Hematopoietic multipotent progenitor cell treated with erythropoietin and hydrocortisone succinate and interleukin-3 and kit ligand, for 6 days (in vitro differentiated cells): ENCODE measurements at places on chromosomes 7 and 10.

GRCh38 chr7:44750921-44751571, 2.4 kb downstream of the ZMIZ2 start:
- no peak for DNase-seq

GRCh38 chr7:98470485-98471240, 69.8 kb upstream of the BAIAP2L1 start:
- peak; percentile 47 for DNase-seq

- DNase-seq = no peak
Observed at GRCh38 chr10:4101918-4102654, 317.1 kb upstream of the KLF6 start.

- DNase-seq = peak; percentile 1
Observed at GRCh38 chr7:49703337-49703736, 70.1 kb upstream of the VWC2 start.

DNA sequence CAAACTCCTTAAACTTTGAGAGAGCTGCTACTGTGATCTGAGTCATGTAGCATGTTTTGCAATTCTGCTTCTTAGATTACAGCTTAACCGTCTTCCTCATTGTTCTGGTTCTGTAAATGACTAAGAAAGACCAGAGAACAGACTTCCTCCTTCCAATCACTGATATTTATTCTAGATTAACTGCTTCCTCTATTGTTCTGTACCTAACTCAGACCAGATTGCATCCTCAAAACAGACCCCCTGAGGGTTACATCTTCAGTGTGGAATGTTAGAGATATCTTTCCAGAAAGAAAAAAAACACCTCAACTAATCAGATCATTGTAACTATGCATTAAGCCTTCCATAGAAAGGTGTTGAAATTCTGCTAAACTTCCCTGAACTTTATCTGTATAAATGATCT, 5.7 kb upstream of the PIP start:
- peak; percentile 67 for DNase-seq

DNA sequence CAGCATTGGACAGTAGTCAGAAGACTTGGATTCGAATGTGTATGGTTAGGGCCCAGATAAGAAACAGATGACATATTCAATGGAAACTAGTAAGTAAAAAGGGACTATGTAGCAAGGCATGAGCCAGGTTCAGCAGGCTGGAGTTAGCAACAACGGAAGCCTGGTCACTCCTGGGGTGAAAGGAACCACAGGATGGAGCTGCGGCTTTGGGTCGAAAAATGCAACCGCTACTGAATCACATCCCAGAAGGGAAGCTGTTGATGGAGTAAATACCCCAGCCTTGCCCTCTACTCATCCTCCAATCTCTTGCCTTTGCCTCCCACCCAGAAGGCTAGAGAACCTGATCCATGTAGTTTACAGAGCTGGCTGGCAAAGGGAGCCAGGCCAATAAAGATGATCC, 37.5 kb upstream of the EGR2 start:
- peak; percentile 5 for DNase-seq

GRCh38 chr7:143953421-143953820, 1.2 kb upstream of the OR2F1 start:
- DNase-seq = no peak

DNA sequence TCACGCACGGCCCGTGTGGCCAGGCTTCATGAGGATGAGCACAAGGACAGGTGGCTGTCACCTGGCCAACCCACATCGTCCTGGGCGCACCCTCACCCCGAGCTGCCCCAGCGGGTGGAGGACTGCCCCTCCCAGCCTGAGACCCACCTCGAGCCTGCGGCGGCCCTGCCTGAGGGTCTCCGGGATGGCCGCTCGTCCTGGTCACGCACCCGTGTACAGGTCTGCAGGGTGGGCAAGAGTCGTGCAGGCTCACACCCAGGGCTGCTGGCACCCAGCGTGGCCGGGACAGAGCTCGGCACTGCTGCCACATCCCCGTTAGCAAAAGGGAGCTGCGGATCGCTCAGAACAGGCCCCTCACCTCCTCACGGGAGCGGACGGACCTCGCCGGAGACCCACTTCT, 14.4 kb upstream of the UTF1 start:
- no peak for DNase-seq

- DNase-seq = no peak
Observed at GRCh38 chr7:117364339-117365080, 41.7 kb upstream of the WNT2 start.

DNA sequence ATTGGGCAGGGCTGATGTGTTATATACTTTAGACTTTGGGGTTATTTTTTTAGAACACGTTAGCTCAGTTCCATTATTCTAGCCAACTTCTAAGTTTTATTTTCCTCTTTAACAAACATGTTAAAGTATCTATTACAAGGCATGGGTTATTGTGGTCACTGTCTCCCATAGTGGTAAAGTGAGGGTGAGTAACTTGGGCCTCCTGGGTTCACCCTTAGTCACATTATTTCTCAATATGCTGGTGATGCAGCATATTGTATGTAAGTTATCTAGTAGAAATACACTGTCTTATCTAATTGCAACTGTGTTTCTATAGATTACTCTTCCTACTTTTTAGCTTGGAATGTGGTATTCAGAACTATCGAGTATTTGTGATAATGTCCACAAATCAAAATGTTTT, 65.9 kb downstream of the BBS9 start:
- DNase-seq = peak; percentile 31

GRCh38 chr7:130894909-130895750, 161.1 kb upstream of the KLF14 start:
- no peak for DNase-seq

GRCh38 chr10:809671-810350, 120.3 kb upstream of the DIP2C start:
- no peak for DNase-seq

GRCh38 chr10:113020838-113021237, 70.8 kb downstream of the TCF7L2 start:
- DNase-seq = no peak

GRCh38 chr7:5422396-5423305, 983 bp downstream of the TNRC18 start:
- DNase-seq = peak; percentile 56

- no peak for DNase-seq
Observed at GRCh38 chr7:93964262-93964661, 39.9 kb downstream of the BET1 start.
